Stimulated activated CD4-positive, alpha-beta T cell treated with anti-CD3 and anti-CD28 coated beads, Interleukin-1b, Interleukin-23, amount 100 ng/mL, for 1 hour (primary cell): ENCODE measurements at places on chromosomes 1 and 21.

DNA sequence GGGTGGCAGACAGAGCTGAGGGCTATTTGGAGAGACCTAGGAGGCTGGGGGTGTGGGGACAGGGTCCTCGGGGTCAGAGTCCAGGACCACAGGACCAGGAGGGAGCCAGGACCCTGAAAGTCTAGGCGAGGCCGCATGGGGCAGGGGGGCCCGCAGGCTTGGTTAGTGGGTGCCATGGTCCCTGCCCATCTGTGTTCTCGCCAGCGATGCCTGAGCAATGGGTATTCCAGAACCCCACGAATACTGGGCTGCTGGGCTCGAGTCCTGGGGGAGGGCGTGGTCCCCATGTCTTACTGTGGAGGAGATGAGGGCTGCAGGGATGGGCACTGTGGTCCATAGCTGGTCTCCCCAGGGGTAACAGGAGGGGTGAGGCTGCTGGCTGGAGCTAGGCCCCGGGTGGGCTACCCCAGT lies 2.0 kb downstream of the KRTAP10-6 start:
- DNase-seq: no peak

GRCh38 chr1:113303267-113303666 lies 87.0 kb upstream of the MAGI3 start:
- DNase-seq: no peak

DNA sequence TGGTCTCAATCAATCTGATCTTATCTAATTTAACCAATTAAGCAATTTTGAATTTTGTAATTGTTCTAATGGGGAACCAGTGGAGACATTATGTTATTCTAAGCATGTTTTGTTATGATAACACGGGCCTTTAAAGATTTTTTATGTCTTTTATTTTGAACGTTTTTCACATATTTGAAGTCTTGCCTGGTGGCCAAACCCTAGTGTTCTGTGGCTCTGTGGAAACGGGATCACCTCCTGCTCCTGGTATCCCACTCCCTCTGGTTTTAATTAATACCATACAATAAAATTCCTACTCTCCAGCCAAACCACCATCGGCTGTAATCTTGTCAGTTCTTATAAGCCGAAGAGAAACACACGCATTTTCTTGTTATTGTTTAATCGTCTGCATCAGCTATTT lies 22.9 kb upstream of the LMO4 start:
- no peak for DNase-seq

- DNase-seq: no peak
These were observed 95.1 kb downstream of the RHOU start for GRCh38 chr1:228830185-228830953.

GRCh38 chr1:161217831-161218230 lies 2.7 kb downstream of the FCER1G start:
- no peak for DNase-seq

- DNase-seq: no peak
These were observed 51.7 kb downstream of the COL18A1 start for GRCh38 chr21:45456584-45457160.

DNA sequence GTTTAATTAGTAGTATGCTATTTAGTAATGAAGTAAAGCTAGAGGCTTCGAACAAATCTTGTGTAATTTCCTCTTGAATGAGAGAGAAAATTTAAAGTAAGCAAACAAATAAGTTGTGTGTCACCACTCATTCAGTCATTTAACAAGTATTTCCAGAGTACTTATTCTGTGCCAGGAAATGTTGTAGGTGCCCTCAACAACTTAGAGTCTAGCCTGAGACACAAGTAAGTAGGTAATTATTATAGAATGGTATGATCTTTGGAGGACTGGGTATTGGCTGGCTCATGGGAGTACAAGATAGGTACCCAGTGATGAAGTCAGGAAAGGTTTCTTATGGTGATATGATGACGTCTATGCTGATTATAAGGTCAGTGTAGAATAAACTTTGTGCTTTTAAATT lies 17.4 kb upstream of the METTL18 start:
- DNase-seq: no peak

- DNase-seq: no peak
These were observed 99.1 kb downstream of the BEND5 start for GRCh38 chr1:48677306-48678287.

DNA sequence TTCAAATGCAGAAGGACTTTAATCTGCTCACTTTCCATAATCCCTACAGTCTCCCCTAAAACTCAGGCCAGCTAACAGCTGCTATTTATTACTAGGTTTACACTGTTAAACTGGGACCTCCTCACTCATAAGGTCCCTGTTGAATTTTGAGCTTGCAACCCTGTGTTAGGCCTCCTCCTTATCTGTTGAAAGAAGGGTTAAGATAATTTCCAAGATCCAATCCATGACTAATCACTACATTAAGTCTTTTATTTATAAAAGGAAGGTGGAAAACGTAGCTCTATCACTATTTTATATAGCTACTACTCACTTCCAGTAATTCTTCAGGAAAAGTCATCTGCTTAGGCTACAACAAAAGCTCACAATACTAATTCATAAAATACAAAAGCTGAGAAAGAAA lies 79.5 kb downstream of the EVI5 start:
- DNase-seq: no peak

- DNase-seq: no peak
These were observed 209.9 kb upstream of the SGIP1 start for GRCh38 chr1:66323958-66324625.
